ENCODE measurements at places on chromosomes 11 and 22.

- peak; percentile 58 for DNase-seq
These were observed 20.1 kb upstream of the BDNF start for GRCh38 chr11:27720277-27720830.

- no peak for DNase-seq
These were observed 12.7 kb downstream of the DDI1 start for GRCh38 chr11:104049116-104049515.

DNA sequence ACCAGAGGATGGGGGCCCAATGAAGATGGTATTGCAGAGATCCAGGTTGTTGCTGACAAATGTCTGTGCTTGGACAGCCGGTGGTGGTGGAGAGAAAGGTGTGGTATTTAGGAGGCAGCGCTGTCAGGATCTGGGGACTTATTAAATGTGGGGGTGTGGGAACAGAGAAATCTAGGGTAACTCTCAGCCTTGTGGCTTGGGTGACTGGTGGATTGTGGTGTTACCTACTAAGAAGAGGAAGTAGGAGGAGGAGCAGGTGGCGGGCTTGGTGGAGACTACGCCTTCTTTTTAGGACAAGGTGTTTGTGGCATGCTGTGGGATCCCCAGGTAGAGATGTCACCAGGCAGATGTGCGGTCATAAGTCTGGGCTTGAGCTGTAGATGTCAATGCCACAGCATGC, 144.0 kb downstream of the GRIK4 start:
- DNase-seq: no peak

GRCh38 chr11:106063009-106063408, 14.1 kb downstream of the KBTBD3 start:
- no peak for DNase-seq

- no peak for DNase-seq
These were observed 30.6 kb downstream of the KIAA1671 start for GRCh38 chr22:24983151-24983550.

DNA sequence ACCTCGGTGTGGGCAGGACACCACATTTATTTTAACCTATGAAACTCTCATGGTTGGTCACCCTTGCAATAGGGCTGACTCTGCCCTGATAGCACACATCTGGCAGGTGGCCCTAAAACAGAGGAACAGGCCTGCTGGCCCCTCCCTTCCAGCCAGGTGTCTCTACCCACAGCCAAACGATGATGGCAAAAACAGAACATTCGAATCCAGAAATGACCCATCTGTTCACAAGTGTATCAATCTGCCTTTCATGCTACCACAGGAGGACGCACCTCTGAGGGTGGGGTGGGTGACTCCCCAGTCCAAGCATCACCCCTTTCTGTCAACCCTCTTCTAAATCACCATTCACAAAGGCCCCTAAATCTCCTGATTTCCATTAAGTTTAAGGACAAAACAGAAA, 118.1 kb downstream of the ETS1 start:
- no peak for DNase-seq

GRCh38 chr11:125429807-125430678, 66.0 kb downstream of the FEZ1 start:
- no peak for DNase-seq

GRCh38 chr11:67099831-67100324, 19.2 kb upstream of the KDM2A start:
- no peak for DNase-seq

GRCh38 chr11:71250523-71251150, 1.7 kb downstream of the SHANK2 start:
- DNase-seq: no peak

DNA sequence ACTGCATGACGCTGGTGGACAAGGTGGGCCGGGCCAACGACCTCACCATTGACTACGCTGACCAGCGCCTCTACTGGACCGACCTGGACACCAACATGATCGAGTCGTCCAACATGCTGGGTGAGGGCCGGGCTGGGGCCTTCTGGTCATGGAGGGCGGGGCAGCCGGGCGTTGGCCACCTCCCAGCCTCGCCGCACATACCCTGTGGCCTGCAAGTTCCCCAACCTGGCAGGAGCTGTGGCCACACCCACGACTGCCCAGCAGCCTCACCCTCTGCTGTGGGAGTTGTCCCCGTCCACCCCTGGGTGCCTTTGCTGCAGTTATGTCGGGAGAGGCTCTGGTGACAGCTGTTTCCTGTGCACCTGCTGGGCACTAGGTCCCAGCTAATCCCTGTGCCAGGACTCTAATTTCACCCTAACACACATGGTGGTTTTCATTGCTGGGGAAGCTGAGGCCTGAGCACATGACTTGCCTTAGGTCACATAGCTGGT, 49.0 kb upstream of the PPP6R3 start:
- no peak for DNase-seq

DNA sequence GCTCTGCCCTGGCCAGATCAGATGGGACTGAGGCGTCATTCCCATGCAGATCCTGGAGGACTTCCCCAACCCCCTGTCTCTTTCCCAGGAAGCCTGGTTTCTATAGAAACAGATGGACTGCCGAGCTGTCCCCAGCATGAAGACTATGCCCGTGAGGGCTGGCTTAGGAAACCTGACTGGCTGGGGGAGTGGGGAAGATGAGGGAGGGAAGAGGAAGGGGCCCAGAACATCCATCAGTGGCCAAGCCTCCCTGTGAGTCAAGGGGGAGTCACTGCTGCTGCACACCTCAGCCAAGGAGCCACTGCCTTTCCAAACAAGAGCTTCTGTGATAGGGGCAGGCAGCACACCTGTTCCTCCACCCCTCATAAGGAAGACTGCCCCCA, 5.8 kb downstream of the TP53I11 start:
- DNase-seq: no peak

GRCh38 chr11:69094111-69094914, 45.6 kb downstream of the TPCN2 start:
- no peak for DNase-seq

GRCh38 chr11:78504181-78504580, 70.5 kb downstream of the NARS2 start:
- no peak for DNase-seq

- no peak for DNase-seq
These were observed at the start of gene MB for GRCh38 chr22:35617137-35617755. MB (minus strand) TSS chr22:35617329; CDS start chr22:35617257, 72 bp downstream.

DNA sequence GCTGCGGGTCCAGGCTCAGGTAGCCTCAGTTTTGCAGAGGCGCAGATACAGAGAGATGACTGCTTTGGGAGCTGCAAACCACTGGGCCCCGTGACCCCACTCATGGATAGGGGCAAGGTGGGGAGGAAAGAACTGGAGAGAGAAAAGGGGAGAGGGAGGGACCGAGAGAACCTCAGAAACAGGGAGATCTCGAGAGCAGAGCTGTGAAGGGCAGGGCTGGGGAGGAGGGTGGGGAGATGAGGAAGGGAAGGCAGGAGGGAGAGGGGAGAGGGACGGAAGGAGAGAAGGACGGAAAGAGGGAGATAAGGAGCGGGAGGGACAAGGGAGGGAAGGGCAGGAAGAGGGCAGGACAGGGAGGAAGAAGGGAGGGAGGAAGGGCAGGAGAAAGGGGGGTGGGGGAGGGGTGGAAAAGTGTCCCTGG, 46.3 kb downstream of the IGLL1 start:
- no peak for DNase-seq

- no peak for DNase-seq
These were observed 90.1 kb downstream of the STK33 start for GRCh38 chr11:8503910-8504364.

GRCh38 chr11:106464728-106465127, 387.3 kb downstream of the AASDHPPT start:
- DNase-seq: no peak

GRCh38 chr11:75743711-75744563, 24.6 kb upstream of the DGAT2 start:
- no peak for DNase-seq

DNA sequence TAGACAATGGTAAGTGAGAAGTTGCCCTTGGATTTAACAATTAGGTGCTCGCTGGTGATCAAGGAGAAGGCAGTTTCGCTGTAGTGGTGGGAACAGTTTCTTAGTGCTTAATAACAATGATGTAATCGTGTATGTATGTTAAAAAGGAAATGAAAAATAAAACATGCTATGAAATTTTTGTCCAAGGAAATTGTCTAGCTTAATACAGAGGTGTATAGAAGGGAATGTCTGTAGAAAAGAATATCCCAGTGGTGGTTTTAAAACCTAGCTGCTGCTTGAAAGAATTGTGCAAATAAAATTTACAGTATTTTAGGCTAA, 53.1 kb downstream of the SWAP70 start:
- DNase-seq: no peak

DNA sequence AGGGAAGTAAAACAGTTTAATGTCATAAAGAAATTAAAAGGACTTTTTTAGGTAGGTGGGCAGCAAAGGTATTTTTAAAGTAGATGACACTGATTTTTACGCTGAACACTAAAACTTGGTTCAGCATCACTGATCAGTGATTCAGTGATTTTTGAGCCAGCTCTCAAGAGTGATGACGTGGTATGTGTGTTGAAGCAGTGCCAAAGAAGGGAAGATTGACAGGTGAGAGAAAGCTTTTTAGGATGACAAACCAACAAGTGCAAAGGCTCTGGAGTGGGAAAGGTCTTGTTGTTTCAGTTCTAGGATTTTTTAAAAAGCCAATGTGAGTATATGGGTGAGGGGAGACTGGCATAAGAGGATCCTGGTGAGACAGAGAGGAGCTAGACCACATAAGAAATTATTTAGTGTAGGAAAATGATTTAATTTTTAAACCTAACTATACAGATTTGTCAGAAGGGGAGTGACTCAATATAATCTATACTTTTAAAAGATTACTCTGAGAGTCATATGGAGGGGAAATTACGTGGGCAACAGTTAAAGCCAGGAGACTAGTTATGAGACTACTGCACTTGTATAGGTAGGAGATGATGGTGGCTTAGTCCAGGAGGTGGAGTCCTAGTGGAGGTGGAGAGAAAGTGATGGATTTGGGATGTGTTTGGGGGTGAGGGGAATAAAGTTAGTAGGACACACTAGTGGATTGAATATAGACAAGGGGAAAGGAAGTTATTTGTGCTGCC, 17.6 kb upstream of the CALCB start:
- no peak for DNase-seq

- DNase-seq: no peak
These were observed 21.8 kb downstream of the MICAL2 start for GRCh38 chr11:12131943-12132789.

GRCh38 chr11:58905721-58906547, 33.4 kb upstream of the GLYATL1 start:
- DNase-seq: peak; percentile 91

DNA sequence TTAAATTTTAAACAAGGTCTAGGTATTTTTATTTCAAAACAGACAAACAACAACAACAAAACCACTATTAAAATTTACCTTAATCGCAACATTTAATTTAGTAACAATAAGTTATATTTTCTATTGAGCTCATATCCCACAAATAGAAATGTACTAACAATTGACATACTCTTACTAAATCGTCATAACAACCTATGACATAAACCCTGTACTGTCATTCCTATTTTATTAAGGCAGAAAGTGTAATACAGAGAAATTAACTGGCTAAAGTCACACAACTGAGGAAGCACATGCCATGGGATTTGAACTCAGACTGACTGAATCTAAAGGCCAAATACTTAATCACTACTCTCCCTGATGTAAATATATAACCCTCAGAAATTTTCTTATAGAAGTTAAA, 3.0 kb downstream of the KIF18A start:
- DNase-seq: no peak

- DNase-seq: no peak
These were observed 47.9 kb downstream of the MPPED2 start for GRCh38 chr11:30538251-30538650.

DNA sequence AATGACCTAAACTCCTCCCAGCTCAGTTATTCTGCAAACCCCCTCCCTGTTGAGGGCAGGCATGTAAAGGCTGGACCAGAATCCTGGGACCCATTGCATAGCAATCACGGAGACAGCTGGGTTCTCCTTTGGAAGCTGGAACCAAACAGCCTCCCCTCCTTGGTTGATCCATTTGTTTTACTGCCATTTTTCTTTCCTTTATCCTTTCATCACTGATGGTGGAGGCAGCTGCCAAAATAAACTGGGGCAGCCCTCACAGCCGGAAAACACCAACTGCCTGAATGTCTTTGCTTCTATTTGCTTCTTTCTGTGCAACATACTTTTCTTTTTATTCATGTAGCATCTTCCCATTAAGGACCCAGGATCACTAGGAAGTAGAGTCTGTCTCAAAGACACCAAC, 150.0 kb upstream of the SYT13 start:
- no peak for DNase-seq

- no peak for DNase-seq
These were observed 77.3 kb downstream of the DEUP1 start for GRCh38 chr11:93407777-93408401.

- DNase-seq: no peak
These were observed 4.5 kb upstream of the TPBGL start for GRCh38 chr11:75236062-75236461.

DNA sequence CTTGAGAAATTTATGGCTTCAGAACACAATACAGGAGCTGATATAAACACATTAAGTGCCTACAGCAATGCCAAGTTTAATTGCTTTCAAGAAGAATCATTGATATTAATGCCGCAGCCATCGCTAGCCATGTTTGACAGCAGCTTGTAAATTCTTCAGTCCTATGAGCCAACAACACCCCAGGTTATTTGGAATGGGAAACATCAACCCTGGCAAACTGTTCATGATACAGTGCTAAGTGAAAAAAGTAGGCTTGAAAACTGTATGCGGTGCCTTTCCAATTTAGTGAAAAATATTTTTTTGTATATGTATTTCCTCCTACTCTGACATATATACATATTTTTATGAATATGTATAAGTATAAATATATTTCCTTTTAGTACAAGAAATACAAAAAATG, 142.6 kb downstream of the CSNK2A3 start:
- DNase-seq: no peak

DNA sequence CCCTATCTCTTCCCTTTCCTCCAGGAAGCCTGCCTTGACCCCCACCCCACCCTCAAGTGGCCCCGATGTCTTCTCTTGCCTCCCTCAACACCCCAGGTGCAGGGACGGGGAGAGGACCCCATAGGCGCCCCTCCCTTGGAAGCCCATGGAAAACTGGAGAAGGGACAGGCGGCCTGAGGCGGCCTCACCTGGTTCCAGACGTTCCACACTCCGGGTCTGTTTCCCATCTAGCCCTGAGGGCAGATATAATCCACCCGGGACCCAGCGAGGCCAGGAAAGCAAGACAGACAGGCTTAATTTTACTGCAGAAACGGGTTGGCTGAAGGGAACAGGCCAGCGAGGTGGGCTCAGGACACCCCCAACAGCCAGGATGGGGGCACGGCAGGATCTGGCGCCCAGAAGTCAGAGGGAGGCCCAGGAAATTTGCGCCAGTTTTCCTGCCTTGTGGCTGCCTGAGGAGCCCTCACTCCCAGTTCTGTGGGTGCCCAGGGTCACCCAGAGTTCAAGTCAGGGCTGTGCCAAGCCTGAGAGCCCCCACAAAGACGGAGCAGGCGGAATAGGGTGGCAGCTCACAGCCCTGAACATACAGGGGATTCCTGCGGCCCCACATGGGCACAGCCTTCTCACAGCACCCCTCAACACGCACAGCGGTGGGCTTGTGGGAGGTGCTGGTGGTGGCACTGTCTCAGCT, 3.0 kb upstream of the SIGIRR start:
- no peak for DNase-seq
